ENCODE measurements at places on chromosomes 5 and 9. TPM values are rescaled to one million over a fixed set of nuclear protein-coding genes. Genes with fewer than 3 reads are reported as not detected.

- no peak for DNase-seq
- no peaks in the 10 kb centered on the region for H3K4me1 ChIP-seq
- H3K27me3 ChIP-seq: no peaks in the 10 kb centered on the region
Observed at GRCh38 chr9:38254756-38255155, 137.7 kb upstream of the ALDH1B1 start.

GRCh38 chr9:110980261-110980660 is 58.0 kb downstream of the LPAR1 start:
- no peak overlapping the region for H3K4me3 ChIP-seq
- no peak for DNase-seq
- no peaks in the 10 kb centered on the region for H3K36me3 ChIP-seq
- no peaks in the 10 kb centered on the region for H3K27me3 ChIP-seq
- H3K27ac ChIP-seq: no peak overlapping the region

- no peaks in the 10 kb centered on the region for H3K27me3 ChIP-seq
- H3K4me3 ChIP-seq: no peak overlapping the region
- no peak for DNase-seq
- no peak overlapping the region for H3K27ac ChIP-seq
- no peaks in the 10 kb centered on the region for H3K36me3 ChIP-seq
- no peaks in the 10 kb centered on the region for H3K4me1 ChIP-seq
Observed at GRCh38 chr5:180704362-180704761, 35.5 kb downstream of the OR2Y1 start.

DNA sequence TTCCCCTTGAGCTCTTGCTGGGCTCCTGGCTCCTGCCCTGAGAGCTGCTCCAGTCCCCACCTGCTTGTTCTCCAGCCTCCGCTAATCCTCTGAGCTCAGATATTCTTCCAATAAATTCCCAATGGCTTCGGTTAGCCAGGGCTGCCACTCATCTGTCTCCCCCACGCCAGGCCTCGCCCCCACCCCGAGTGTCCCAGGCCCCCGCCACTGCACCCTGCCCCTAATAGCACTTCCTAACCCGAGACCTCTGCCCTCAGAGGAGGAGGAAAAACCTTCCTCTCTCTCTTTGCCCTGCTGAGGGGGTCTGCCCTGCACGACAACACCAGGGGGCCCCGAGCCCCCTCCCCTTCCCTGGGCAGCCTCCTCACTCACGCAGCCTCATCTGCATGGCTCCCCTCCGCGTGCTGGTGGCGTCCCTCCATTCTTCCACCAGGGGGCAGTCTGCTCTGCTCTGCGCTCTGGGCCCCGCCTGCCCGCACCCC is 5.4 kb upstream of the LCN15 start:
- no peaks in the 10 kb centered on the region for H3K36me3 ChIP-seq
- no peak overlapping the region for H3K4me3 ChIP-seq
- no peaks in the 10 kb centered on the region for H3K27me3 ChIP-seq
- no peak for DNase-seq

DNA sequence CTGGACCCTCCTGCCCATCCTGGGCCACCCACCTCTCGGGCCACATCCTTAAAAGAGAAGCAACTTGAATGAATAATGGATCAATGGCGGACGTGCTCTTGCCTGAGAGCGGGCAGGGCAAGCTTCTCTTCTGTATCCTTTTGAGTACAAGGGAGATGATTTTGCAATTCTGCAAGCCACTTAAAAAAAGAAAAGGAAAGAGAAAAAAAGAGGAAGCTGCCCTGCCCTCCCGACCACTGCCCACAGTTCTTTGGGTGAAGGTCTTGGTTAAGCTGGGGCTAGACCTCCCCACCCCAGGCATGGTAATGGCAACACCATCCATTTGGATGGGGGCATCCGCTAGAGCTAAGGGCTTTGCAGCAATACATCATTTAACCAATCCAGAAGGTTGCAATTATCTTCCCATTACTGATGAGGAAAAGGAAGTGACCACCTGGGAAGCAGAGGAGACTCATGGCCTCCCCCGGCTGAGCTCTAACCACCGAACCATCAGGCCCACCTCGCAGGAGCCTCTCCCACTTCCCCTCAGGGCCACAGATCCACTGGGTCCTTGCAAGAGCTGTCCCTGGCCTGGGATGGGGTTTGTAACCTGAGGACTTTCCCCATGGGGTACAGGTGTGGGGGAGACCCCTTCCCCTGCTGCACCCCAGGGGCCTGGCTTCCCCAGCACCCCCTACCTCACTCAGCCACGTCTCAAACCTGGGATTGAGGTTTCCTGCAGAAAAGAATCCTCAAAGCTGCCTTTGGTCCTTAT is 27.8 kb upstream of the LAMC3 start:
- H3K36me3 ChIP-seq: no peaks in the 10 kb centered on the region
- H3K27ac ChIP-seq: no peak overlapping the region
- no peaks in the 10 kb centered on the region for H3K4me1 ChIP-seq
- H3K27me3 ChIP-seq: no peaks in the 10 kb centered on the region
- H3K4me3 ChIP-seq: no peak overlapping the region

DNA sequence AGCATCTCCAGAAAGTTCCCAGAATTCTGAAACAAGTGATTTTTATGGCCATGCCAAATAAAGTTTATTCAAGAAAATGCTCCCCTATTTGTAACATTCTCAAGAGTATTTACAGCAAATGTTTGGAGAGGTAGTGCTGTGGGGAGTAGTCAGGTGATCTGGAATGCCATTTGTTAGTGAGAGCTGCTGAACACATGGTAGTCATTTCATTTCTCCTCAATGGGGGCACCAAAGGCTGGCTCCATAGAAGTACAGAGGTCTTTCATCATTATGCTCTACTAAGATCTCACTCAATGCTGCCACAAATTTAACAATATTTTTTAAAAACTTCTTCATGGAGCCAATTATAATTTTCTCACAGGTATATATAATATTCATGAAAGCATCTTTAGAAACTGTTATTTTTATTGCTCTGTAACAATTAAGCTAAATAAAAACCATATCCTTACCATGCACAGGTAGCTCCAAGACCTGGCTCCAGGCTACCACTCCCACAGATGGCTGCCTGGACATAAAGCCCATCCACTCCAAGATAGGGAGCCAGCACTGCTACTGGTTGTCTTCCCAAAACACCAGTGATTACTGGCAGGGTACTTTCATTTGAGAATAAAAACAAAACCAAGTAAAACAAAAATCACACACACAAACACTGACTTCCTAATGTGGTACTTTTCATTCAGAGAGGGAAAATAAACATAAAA is 200.8 kb downstream of the PLK2 start:
- DNase-seq: no peak
- no peak overlapping the region for H3K27ac ChIP-seq
- H3K4me1 ChIP-seq: peaks cover 11% of the 10 kb centered on the region
- no peaks in the 10 kb centered on the region for H3K36me3 ChIP-seq
- no peaks in the 10 kb centered on the region for H3K27me3 ChIP-seq

DNA sequence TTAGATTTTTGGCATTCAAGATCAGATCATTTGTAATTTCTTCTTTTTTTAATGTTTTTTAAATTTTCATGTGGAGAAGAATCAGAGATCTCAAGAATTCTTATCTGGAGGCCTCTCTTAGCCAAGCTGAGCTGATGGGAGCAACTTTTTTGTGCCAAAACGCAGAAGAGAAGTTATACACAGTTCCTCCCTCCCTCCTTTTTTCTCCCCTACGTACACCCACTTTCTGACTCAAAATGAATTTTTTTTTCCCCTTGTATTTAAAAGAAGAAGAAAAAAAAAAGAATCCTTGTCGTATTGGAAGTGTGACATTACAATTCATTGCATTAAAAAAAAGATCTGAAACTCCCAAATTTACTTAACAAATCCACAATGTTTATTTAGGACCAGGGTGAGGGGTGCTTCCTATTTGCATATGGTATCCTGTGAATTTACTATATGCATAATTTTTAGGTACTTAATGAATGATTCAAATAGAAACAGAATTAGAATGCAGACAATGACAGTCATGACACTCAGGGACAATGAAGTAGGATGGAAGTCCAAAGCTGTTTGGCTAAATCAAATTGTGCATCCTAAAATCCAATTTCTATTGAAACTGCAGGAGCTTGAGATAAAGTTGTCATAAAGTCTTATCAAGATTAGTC is 54.4 kb downstream of the EBF1 start:
- no peak for DNase-seq
- H3K36me3 ChIP-seq: no peaks in the 10 kb centered on the region
- no peak overlapping the region for H3K4me3 ChIP-seq
- no peaks in the 10 kb centered on the region for H3K4me1 ChIP-seq
- H3K27ac ChIP-seq: no peak overlapping the region

DNA sequence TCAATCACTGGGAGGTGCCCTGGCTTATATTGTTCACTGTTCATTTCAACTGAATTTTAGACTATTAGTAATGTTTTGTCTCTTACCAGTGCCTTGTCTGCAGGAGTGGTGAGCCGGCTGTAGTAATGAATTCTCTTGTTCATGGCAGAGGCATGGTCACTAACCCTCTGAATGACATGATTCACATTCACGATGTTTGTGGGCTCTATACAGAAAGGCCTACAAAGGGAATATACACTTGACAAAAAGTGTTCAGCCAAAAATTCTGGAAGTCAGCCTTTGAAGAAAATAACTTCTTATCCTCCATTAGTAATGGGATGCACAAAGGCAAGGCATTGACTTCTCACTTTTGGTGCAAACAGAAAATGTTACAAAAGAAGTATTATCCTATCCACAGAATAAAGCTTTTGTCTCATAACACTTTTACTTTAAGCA is 39.6 kb downstream of the SLC38A9 start:
- no peaks in the 10 kb centered on the region for H3K36me3 ChIP-seq
- DNase-seq: no peak
- no peaks in the 10 kb centered on the region for H3K4me1 ChIP-seq
- no peak overlapping the region for H3K4me3 ChIP-seq
- no peak overlapping the region for H3K27ac ChIP-seq

SLC25A2 gene
- not detected for total RNA-seq

DNA sequence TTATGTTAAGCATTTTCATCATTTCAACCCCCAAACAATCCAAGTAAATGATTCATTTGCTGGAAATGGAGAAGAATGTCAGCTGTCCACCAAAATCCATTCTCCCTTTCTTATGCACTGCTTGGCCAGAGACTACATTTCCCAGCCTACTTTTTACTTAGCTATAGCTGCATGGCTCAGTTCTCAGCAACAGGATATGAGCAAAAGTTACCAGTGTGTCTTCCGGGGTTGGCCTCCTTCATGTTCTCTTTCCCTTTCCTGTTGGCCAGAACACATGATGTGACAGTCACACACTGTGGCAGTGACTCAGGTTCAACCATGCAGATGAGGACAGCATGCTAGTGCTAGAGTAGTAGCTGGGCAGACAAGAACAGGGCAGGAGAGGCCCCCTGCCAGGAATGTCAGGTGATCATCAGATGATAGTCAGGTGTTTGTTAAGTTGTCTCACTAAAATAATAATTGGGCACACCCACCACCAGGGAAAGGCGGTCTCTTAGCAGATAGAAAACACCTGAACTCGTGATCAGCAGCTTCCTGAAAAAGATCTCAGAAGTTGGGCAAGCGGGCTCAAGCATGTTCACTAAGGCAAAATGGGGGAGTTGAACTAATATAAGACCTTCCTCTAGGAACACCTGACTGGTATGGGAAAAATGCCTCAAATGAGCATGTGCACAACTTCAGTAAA is 12.2 kb downstream of the GPR150 start:
- H3K27ac ChIP-seq: no peak overlapping the region
- no peak overlapping the region for H3K4me3 ChIP-seq
- no peaks in the 10 kb centered on the region for H3K27me3 ChIP-seq
- DNase-seq: no peak
- peaks cover 11% of the 10 kb centered on the region for H3K4me1 ChIP-seq

- DNase-seq: peak; percentile 40
- H3K4me3 ChIP-seq: no peak overlapping the region
- no peak overlapping the region for H3K27ac ChIP-seq
- no peaks in the 10 kb centered on the region for H3K4me1 ChIP-seq
- no peaks in the 10 kb centered on the region for H3K36me3 ChIP-seq
Observed at GRCh38 chr5:133400831-133401351, 211.4 kb downstream of the FSTL4 start.

GRCh38 chr5:146078566-146078965 is 26.8 kb downstream of the PLAC8L1 start:
- H3K27me3 ChIP-seq: no peaks in the 10 kb centered on the region
- peaks cover 27% of the 10 kb centered on the region for H3K4me1 ChIP-seq
- H3K4me3 ChIP-seq: no peak overlapping the region
- no peak for DNase-seq
- no peak overlapping the region for H3K27ac ChIP-seq
- H3K36me3 ChIP-seq: no peaks in the 10 kb centered on the region

- no peak for DNase-seq
- no peak overlapping the region for H3K4me3 ChIP-seq
- no peak overlapping the region for H3K27ac ChIP-seq
- H3K4me1 ChIP-seq: no peaks in the 10 kb centered on the region
Observed at GRCh38 chr9:1748407-1748806, 266.7 kb upstream of the SMARCA2 start.

DNA sequence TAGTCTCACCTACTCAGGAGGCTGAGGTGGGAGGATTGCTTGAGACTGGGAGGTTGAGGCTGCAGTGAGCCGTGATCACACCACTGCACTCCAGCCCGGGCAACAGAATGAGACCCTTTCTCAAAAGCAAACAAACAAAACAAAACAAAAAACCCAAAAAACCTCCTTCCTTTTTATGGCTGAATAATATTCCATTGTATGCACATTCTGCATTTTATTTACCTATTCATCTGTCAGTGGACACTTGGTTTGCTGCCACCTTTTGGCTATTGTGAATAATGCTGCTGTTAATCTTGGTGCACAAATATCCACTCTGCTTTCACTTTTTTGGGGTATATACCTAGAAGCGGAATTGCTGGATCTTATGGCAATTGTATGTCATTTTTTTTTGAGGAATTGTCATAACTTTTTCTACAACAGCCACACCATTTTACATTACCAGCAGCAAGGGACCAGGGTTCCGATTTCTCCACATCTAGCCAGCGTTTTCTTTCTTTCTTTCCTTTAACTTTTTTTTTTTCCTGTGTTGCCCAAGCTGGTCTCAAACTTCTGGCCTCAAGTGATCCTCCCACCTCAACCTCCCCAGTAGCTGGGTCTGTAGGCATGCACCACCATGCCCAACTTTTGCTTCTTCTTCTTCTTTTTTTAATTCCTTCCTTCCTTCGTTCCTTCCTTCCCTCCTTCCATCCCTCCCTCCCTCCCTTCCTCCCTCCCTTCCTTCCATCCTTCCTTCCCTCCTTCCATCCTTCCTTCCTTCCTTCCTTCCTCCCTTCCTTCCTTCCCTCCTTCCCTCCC is 30.6 kb downstream of the NKX2-5 start:
- H3K4me1 ChIP-seq: no peaks in the 10 kb centered on the region
- no peak overlapping the region for H3K27ac ChIP-seq
- H3K4me3 ChIP-seq: no peak overlapping the region
- no peaks in the 10 kb centered on the region for H3K27me3 ChIP-seq
- no peaks in the 10 kb centered on the region for H3K36me3 ChIP-seq

- no peak overlapping the region for H3K4me3 ChIP-seq
- H3K27me3 ChIP-seq: no peaks in the 10 kb centered on the region
- no peak for DNase-seq
- no peaks in the 10 kb centered on the region for H3K36me3 ChIP-seq
Observed at GRCh38 chr9:2872250-2872930, 28.5 kb upstream of the PUM3 start.

GALNT12 gene
- 2.7 TPM for total RNA-seq

GRCh38 chr9:27059907-27060306 is 49.1 kb upstream of the TEK start:
- H3K27me3 ChIP-seq: no peaks in the 10 kb centered on the region
- no peak for DNase-seq
- H3K27ac ChIP-seq: no peak overlapping the region

Data from right atrium auricular region (tissue), 2 donors.